ENCODE measurements at places on chromosomes 12 and 14.

- DNase-seq = no peak
These were observed 33.8 kb upstream of the GPR68 start for GRCh38 chr14:91278383-91278715.

GRCh38 chr12:68530299-68530698 is 80.4 kb upstream of the RAP1B start:
- no peak for DNase-seq

DNA sequence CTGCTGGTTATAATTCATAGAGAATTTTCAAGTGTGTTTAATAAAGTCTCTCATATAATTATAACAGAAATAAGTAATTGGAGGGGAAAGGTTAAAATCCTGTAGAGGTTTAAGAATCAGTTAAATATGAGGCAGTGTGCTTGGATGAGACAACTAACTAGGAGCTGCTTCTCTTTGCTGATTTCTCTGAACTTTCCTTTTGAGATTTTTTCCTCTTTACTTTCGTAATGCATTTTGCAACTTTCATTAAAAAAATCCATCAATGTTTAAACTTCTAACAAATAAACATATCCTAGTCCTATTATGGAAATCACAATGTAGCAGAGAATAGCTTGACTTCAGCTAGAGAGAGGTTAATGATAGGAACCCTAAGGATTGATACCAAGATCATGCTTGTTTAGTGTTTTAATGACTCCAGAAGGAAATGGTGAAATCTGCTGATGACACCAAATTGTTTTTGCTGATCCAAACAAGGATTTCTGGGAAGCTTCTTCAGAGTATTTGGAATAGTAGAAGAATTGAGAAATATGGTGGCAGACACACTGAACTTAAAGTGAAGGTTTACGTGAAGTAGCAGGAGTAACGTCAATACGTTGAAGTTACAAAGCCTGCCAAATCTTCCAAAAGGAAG is 122.6 kb downstream of the RAD51B start:
- DNase-seq = no peak

DNA sequence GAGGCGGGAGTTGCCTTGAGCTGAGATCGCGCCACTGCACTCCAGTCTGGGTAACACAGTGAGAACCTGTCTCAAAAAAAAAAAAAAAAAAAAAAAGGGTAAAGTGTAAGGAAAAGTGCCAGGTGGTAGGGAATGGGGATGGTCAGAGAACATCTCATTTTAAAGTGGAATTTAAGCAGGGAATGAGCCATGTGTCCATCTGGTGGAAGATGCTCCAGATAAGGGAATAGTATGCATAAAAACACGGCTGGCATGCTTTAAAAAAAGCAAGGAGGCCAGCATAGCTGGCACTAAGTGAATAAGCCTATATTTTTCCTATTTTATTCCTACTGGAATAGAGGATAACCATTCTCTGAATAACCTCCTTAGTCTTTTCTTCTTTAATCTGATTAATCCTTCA is 33.7 kb downstream of the FAM186A start:
- no peak for DNase-seq

DNA sequence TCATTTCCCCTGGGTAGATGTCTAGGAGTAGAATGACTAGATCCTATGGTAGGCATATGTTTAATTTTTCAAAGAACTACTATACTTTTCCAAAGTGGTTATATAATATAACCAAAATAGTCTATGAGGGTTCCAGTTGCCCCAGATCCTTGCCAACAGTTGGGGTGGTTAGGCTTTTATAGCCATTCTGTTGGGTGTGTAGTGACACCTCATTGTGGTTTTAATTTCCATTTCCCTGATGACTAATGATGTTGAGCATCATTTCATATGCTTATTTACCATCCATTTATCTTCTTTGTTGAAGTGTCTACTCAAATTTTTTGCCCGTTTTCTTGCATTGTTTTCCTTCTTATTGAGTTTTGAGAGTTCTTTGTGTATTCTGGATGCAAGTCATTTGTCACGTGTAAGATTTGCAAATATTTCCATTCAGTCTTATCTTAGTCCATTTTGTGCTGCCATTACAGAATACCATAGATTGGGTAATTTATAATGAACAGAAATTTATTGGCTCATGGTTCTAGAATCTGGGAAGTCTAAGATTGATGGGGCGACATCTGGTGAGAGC is 4.7 kb downstream of the SYNE2 start:
- no peak for DNase-seq

DNA sequence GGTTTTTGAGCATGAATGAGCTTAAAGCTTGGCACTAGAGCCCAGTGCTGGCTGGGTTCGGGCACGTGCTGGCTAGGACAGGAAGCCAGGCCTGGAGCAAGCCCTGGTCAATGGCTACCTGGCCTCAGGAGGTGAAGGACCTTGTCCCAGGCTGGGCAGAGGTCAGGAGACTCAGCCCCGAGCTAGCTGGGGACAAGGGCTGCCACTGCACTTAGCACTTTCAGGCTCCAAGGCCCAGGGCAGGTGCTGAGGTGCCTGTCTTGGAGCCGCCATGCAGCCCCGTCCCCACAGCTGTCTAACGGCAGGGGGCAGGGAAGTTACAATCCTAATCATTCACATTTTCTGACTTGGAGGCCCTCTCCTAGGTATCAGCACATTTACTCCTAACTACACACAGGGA is 4.3 kb upstream of the AQP6 start:
- no peak for DNase-seq

- DNase-seq = no peak
These were observed at the start of gene SYT1 for GRCh38 chr12:78864403-78864869. Gene SYT1, plus strand, starts transcription at chr12:78864774.
